ENCODE measurements at places on chromosomes 12 and 14. TPM values are rescaled to one million over a fixed set of nuclear protein-coding genes. Genes with fewer than 3 reads are reported as not detected.

Gene ZDHHC22
- not detected for polyA plus RNA-seq

- no peak for DNase-seq
These were observed 1071.0 kb downstream of the SLC6A15 start for GRCh38 chr12:83841620-83842019.

Gene EML1
- polyA plus RNA-seq, result 7.9 TPM

Gene CLEC4A
- polyA plus RNA-seq, result 2.4 TPM

Gene DDX47
- 35.1 TPM for polyA plus RNA-seq

Gene PFDN5
- polyA plus RNA-seq, result 1,405 TPM

- DNase-seq, result no peak
These were observed 21.7 kb downstream of the COA8 start for GRCh38 chr14:103584326-103584915.

DNA sequence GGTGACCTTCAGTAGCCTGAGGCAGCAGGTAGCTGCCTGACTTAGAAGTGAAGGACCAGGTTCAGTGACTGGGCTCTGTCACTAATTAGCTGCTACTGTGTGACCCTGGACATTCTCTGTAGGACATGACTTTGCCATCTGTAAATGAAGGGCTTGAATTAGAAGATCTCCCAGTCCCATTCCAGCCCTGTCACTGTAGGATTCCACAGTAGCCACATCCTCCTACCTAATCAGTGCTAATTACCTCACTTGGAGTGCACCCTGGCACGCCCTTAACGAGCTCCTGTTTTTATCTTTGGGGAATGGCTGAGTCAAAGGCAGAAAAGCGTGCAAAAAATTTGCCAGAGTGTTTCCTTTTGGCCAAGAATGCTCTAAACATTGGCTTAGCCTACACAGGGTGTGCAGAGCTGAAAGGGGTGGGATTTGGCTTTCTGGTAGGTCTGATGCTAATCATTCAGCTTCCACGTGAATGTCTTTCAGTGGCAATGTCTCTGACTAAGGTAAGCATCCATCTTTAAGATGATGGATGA, 6.8 kb downstream of the NTF3 start:
- DNase-seq, result no peak

Gene RNASE7
- not detected for polyA plus RNA-seq

DNA sequence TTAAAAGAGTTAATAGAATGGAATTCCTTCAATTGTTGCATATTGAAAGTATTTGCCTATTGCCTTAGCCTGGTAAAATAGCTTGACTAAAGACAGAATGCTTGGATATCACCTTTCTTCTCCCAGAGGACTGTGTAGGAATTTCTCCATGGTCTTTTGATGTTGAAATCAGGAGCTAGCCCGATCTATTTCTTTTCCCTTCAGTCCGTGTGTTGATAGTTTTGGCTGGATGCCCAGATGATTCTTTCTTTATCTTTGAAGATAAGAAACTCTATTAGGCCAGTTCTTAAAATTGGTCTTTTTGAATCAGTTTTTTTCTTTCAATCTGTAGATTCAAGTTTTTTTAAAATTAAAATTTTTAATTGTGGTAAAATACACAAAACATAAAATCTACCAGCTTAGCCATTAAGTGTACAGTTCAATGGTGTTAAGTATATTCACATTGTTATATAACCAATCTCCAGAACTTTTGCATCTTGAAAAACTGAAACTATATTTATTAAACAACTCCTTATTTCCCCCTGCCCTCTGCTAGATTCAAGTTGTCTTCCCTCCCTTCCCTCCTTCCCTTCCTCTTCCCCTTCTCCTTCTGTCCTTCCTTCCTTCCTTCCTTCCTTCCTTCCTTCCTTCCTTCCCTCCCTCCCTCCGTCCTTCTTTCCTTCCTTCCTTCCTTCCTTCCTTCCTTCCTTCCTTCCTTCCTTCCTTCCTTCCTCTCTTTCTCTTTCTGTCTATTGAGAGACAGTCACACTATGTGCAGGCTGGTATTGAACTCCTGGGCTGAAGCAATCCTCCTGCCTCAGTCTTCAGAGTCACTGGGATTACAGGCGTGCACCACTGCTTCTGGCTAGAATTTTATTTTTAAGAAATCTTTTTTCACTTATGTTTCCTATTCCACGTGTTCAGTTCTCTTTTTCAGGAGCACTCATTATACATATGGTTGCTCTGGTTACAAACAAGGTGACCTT, 10.1 kb downstream of the LACRT start:
- no peak for DNase-seq

Gene ZNF268
- polyA plus RNA-seq, result 6.7 TPM

Gene SLC2A14
- not detected for polyA plus RNA-seq

DNA sequence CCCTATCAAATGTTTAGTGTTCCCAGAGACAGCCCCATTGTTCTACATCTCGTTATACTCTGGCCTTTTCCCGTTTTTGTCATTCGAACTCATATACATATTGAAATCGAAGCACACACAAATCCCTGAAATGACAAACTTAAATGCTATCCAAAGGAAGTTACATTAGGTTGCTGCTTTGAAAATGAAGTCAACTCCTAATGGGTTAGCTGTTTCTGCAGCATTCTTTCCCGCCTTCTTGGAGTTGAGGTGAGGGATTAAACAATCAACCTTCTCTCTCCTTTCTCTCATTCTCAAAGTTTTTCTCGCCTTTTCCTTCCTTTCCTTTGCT, 642 bp upstream of the PHC1 start:
- DNase-seq, result no peak

DNA sequence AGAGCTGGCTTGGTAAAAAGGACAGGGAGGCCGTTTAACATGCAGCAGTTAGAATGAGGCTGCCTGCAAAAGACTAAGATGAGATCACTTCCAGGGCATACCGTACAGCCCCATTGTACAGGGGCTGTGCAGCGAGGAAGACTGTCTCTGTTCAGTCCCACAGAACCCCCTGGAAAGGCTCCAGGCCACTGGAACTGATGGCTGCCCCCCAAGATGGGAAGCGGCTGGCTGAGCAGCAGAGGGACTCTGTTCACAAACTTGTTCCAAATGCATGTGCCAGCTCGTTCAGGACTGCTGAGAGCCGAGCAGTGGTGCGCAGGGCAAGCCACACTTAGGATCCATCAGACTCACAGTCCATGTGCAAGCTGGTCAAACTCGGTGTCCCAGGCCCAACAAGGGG, 82.9 kb downstream of the CHGA start:
- DNase-seq, result no peak

- DNase-seq, result peak; percentile 79
These were observed 126.1 kb upstream of the ARHGAP5 start for GRCh38 chr14:31950764-31951637.

GRCh38 chr12:96810057-96810456, 97.0 kb upstream of the NEDD1 start:
- DNase-seq, result no peak

GRCh38 chr12:98752726-98753125, 107.6 kb downstream of the APAF1 start:
- DNase-seq, result no peak

DNA sequence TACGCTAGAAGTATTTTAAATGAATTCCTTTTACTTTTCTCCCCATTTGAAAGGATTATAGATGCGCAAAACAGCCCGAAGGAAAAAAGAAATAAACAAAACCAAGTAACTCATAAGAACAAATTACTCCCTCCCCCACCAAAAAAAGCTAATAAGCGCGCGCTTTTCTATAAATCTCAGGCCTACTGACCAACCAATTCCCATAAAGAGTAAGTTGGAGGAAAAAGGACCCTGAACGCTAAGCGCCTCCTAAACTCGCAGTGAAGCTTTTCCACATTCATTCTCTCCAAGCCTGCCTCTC, 588 bp downstream of the MBIP start:
- no peak for DNase-seq

DNA sequence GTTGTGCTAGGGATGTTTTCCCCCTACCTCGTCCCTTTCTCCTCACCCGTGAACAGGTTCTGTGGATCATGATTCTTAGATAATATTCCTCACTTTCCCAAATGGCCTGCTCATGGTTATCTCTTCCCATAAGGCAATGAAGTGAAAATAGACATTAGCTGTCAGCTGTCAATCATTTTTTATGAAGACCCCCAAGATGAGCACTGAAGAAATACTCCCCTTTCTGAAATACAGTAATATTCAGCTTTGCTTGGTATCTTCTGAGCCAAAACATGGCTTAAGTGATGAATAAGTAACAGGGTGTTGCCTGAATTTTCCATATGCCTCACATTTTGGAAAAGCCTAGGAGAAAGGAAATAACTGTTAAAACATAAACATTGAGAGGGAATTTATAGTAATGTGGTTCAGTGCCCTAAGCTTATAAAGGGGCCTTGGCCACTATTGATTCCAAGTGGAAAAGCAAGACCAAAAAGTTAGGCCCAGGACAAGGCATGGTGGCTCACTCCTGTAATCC, 70.7 kb upstream of the NAP1L1 start:
- no peak for DNase-seq

Gene CDKL1
- polyA plus RNA-seq, result 17.9 TPM

- DNase-seq, result no peak
These were observed 24.4 kb downstream of the MAP3K9 start for GRCh38 chr14:70784886-70785285.

DNA sequence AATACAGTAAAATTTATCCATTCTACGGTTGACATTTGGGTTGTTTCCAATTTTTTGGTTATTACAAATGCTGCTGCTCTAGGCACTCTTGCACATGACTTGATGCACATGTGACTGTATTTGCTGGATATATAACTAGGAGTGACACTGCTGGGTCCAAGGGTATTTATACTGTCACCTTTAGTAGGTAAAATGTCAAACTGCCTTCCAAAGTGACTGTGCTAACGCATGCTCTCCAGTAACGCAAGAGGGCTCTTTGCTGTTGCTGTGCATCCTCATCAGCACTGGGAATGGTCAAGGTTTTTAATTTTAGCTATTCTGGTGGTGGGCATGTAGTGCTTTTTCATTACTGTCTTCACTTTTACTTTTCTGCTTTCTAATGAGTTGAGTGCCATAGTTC, 62.3 kb downstream of the ACADS start:
- no peak for DNase-seq

GRCh38 chr14:89681086-89682018, 264.3 kb upstream of the FOXN3 start:
- no peak for DNase-seq

DNA sequence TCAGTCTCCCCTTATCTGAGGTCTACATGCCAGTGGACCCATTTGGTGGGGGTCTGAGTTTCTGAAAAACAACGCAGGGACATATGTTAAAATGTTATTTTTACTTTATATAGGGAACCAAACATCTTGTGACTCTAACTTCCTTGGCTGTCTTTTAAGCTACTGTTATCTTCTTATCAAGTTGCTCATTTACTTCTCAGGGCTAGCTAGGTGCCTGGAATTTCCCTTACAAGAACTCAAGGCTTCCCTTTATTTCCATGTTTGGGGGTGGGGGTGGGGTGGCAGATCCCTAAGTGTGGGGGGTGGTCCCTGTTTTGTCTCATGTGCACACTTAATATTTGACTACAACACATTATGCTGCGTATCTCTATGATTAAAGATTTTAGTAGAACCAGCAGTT, 31.6 kb downstream of the PPP1R36 start:
- DNase-seq, result no peak

DNA sequence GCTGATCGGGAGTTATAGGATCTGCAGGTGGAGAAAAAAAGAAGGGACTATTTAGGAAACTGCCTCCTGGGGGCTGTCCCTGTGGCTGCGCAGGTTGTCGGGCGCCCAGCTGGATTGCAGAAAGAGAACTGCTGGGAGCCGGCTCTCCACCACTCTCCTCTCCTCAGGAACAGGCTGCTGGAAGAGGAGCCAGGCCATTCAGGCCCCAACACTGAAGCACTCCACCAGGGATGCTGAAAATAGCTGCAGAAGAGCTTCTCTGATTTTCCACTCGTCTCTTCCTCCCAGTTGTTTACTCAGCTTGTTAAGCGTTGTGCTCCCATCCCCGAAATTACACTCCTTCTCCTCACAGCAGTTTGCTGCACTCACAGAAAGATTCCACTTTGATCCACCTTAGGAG, 347.3 kb downstream of the GLT1D1 start:
- DNase-seq, result no peak

- peak; percentile 87 for DNase-seq
These were observed at the start of gene TSPAN9 for GRCh38 chr12:3076730-3077571. TSS of gene TSPAN9 (plus strand) at chr12:3077379. CDS start at chr12:3201194, 123,815 bp downstream.

DNA sequence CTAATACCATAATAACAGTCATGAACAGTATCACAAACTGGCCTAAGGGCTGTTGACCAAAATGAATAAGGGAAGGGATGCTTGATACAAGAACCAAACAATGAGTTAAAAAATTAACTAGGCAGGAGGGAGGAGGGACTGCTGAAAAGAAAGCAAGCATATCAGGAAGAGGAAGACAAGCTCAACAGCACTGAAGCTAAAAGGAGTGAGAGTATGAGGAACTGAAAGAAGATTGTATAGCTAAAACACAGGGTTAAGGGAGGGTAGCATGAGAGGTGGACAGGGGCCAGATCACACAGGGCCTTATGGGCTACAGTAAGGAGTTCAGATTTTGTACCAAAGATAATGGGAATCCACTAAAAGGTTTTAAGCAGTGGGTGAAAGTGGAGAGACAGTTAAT, 34.1 kb downstream of the ITGA7 start:
- peak; percentile 14 for DNase-seq
